Umbilical cord (tissue), 2 donors: ENCODE measurements at places on chromosomes 3 and 15. TPM values are rescaled to one million over a fixed set of nuclear protein-coding genes. Genes with fewer than 3 reads are reported as not detected.

- DNase-seq: no peak
These were observed 399.0 kb upstream of the KCNMB2 start for GRCh38 chr3:178137206-178137605.

DNA sequence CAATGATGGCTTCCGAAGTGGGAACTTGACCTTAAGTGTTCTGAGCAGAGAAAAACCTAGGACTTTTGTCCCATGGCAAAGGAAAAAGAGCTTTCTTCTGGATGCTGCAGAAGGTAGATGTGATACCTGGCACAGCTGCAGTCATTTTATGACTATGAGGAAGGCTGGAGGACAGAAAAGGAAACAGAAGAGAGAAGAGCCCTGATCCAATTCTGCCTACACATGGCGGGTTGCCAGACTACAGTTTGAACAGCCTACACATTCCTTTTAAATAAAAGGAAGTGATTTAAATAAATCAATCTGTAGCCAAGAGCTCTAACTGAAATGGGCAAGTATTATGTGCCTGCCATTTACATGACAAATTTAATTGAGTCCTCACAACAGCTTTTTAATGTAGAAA lies 43.6 kb upstream of the CHRNB4 start:
- DNase-seq: no peak

DNA sequence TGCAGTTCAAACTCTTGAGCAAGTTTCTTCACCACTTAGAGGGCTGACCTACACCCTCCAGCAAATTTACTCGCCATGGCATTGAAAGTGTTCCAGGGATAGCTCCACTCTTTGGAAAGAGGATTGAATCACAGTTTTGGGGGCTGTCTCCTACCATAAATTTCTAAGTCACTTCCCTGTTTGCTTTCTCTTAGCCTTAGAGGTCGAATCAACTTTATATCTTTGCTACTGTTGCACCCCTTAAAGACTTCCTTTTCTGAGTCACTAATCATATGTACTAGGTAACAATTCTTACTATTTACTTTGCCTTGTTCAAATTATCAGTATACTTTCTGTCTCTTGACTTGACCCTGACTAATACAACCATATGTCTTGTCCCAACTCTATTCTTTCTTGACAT lies 1151.8 kb upstream of the ALCAM start:
- DNase-seq: no peak

ABI3BP gene
- total RNA-seq: 51.8 TPM

DNA sequence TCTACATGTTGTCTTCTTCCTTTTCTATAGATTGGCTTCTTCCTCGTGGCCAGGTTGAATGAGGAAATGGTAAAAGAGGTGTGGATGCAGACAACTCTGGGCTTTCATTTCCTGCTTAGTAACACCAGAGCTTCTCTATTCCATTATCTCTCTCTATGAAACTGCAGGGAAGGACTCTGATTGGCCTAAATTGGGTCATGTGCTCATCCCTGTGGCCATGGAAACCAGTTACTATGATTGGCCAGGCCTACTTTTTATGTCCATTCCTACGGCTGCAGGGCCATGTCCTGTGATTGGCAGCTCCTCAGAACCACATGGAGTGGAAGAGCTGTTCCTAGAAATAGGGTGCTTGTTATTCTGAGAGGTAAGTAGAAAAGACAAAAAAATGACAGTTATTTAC lies 486.9 kb upstream of the ADAMTS9 start:
- no peak for DNase-seq

CDHR4 gene
- total RNA-seq: not detected

DPPA4 gene
- total RNA-seq: 7.5 TPM

DNA sequence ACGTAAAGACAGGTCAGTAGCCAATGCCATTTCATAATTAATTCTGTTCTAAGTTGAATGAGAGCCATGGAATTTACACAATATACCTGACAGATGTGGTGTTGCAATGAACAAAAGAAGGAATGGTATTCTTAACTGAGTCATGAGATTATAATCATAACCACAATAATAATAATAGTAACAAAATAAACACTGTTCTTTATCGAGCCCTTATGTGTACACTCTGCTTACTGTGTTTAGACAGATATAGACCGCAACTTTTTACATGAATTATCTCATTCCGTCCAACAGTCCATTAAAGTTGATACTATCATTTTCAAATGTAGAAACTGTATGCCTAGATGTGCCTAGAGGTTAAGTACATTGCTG lies 28.2 kb upstream of the SCAANT1 start:
- DNase-seq: no peak

FAM43A gene
- total RNA-seq: 31.8 TPM

CHRM5 gene
- 4.6 TPM for total RNA-seq

DNA sequence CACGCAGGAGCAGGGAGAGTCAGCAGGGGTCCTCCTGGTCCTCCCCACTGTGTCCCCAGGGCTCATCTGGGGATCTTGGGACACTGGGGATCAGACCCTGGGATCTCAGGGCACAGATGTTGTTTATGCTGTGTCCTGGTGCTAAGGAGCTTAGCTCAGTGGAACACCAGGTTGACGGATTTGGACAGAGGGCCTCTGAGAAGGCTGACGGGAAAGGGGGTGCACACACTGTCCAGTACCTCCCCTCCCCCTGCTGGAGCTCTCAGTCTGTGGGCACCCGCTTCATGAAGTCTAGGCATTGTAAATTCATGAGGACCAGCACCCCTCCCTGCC lies 21.9 kb upstream of the SEMA3F start:
- DNase-seq: no peak

- no peak for DNase-seq
These were observed 70.3 kb upstream of the IQSEC1 start for GRCh38 chr3:13143381-13144004.

DNA sequence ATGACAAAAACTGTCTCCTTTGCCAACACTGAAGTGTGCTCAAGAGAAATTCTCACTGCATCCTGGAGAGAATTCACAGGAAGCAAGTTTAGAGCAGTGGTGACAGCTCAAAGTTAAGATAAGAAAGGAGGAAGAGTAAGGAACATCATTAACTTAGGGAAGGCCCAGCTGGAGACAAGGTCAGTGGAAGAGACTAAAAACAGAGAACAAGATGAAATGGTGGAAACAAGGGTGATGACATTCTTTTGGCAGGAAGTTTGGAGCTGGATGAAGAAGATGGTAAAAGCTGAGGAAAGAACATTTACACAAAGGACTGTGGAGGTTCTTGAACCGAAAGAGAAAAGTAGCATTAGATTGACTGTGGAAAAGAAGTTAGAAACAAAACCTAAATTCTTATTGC lies 6.7 kb upstream of the SUCLG2 start:
- DNase-seq: no peak
